ENCODE measurements at places on chromosomes 6 and 20. TPM values are rescaled to one million over a fixed set of nuclear protein-coding genes. Genes with fewer than 3 reads are reported as not detected.
A peak's percentile ranks its signal among the peaks of the same experiment; 100 is the strongest.

RBBP8NL gene
- 2.8 TPM for polyA plus RNA-seq

SCRT2 gene
- polyA plus RNA-seq, result 0.13 TPM

IMPG1 gene
- polyA plus RNA-seq, result 0.29 TPM

ZNF831 gene
- polyA plus RNA-seq, result 0.99 TPM

- H3K4me1 ChIP-seq, result no peaks in the 10 kb centered on the region
- H3K27ac ChIP-seq, result no peak overlapping the region
- DNase-seq, result no peak
- H3K27me3 ChIP-seq, result no peaks in the 10 kb centered on the region
- H3K4me3 ChIP-seq, result no peak overlapping the region
These were observed 23.2 kb downstream of the PPP1R16B start for GRCh38 chr20:38828514-38829295.

DNA sequence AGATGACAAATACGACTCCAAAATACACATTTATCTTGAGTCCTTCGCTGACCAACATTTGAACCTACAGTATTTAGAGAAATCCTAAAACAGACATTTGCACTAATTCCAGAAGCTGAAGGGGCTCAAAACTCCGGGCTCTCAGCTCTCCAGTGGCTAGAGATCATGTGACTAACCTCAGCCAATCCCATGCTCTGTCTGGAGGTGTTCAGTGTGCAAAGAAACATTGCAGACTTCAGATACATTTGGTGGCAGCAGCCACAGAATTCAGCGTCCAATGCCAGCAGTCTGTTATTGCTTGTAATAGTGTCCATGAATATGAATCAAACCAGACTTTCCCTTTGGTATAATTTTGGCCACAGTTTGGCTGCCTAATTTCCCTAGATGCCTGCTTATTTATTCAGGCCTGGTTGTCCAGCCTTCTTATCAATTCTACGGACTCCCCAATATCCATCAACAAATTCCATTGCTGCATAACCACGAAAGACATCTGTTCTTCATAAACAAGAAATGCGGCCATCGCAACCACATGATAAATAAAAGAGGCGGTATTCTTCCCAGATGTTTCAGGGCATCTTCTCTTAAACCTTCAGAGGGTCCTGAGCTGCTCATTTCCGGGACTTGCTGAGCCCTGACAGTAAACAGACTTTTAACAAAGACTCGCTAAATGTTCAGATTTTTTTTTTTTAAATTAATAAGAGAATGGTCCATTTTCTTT is 14.5 kb upstream of the CYP24A1 start:
- no peak overlapping the region for H3K4me3 ChIP-seq
- H3K27me3 ChIP-seq, result no peaks in the 10 kb centered on the region
- no peaks in the 10 kb centered on the region for H3K36me3 ChIP-seq
- DNase-seq, result peak; percentile 41
- no peak overlapping the region for H3K27ac ChIP-seq

DNA sequence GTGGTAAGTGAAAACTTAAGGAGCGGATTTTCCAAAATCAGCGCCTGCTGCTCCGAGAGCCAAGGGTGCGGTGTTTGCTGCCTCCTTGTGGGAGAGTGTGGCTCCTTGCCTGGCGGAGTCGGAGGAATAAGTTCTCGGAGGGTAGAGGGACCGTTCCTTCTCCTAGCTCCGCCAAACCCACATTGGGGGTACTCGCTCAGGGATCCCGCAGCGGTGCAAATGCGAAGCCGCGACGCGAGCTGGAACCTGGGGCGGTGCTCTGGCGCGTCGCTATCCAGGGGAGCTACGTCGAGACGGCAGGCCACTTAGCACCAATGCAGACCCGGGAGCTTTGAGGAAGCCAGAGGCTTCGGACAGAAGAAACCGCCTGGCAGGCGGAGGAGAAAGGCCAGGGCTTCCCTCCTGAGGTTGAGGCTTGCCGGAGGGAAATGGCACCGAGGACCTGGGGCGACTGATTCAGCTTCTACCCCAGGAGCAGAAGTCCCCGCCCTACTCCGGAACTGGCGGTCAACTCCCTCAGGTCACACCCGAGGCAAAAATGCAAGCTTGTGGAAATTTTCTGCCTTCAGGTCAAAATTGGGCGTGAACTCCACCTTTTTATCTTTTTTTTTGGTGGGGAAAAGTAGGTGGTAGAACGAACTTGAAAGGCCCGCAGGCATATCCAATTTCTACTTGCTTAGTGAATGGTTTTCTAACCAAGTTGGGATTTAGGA is 5.7 kb upstream of the DDX43 start:
- no peaks in the 10 kb centered on the region for H3K4me1 ChIP-seq
- DNase-seq, result peak; percentile 63
- H3K36me3 ChIP-seq, result no peaks in the 10 kb centered on the region
- no peaks in the 10 kb centered on the region for H3K27me3 ChIP-seq

- no peak overlapping the region for H3K4me3 ChIP-seq
- no peak for DNase-seq
- H3K27me3 ChIP-seq, result no peaks in the 10 kb centered on the region
- no peaks in the 10 kb centered on the region for H3K36me3 ChIP-seq
- no peak overlapping the region for H3K27ac ChIP-seq
- no peaks in the 10 kb centered on the region for H3K4me1 ChIP-seq
These were observed 87.4 kb upstream of the SOX4 start for GRCh38 chr6:21506126-21506525.

GRCh38 chr20:22232923-22233322 is 351.4 kb downstream of the FOXA2 start:
- no peaks in the 10 kb centered on the region for H3K4me1 ChIP-seq
- no peak overlapping the region for H3K27ac ChIP-seq
- no peaks in the 10 kb centered on the region for H3K27me3 ChIP-seq
- DNase-seq, result no peak

DNA sequence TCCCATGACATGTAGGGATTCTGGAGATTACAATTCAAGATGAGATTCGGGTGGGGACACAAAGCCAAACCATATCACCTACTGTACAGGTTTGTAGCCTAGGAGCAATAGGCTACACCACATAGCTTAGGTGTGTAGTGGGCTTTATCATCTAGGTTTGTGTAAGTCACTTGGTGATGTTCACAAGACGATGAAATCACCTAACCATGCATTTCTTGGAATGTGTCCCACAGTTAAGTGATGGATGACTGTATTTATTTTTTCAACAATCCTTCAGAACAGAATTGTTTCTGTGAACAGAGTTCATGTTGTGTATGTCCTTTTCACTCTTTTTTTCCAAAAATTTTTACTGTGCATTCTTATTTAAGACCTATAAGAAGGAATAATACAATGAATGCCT is 76.1 kb downstream of the DTD1 start:
- no peaks in the 10 kb centered on the region for H3K36me3 ChIP-seq
- DNase-seq, result no peak
- H3K4me3 ChIP-seq, result no peak overlapping the region
- no peaks in the 10 kb centered on the region for H3K27me3 ChIP-seq
- no peaks in the 10 kb centered on the region for H3K4me1 ChIP-seq
- H3K27ac ChIP-seq, result no peak overlapping the region

DNA sequence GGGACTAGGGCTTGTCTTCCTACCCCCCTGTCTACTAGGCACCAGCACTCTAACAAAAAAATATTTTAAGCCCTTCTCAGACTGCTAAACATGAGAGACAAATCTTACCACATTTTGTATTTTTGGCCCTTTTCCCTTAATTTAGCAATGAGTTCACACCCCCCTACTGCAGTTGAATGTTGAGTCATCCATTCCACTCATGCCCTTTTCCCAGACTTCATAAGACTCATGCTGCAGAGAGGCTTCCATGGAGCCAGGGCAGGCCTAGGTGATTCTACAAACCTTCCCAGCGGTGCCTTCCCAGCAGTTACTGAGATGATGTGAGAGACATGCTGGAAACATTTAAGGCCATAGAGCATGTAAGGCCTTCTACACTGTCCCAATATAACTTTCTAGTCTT is 53.9 kb downstream of the PXDC1 start:
- no peak overlapping the region for H3K4me3 ChIP-seq
- no peak for DNase-seq
- no peaks in the 10 kb centered on the region for H3K4me1 ChIP-seq
- H3K27ac ChIP-seq, result no peak overlapping the region

DNA sequence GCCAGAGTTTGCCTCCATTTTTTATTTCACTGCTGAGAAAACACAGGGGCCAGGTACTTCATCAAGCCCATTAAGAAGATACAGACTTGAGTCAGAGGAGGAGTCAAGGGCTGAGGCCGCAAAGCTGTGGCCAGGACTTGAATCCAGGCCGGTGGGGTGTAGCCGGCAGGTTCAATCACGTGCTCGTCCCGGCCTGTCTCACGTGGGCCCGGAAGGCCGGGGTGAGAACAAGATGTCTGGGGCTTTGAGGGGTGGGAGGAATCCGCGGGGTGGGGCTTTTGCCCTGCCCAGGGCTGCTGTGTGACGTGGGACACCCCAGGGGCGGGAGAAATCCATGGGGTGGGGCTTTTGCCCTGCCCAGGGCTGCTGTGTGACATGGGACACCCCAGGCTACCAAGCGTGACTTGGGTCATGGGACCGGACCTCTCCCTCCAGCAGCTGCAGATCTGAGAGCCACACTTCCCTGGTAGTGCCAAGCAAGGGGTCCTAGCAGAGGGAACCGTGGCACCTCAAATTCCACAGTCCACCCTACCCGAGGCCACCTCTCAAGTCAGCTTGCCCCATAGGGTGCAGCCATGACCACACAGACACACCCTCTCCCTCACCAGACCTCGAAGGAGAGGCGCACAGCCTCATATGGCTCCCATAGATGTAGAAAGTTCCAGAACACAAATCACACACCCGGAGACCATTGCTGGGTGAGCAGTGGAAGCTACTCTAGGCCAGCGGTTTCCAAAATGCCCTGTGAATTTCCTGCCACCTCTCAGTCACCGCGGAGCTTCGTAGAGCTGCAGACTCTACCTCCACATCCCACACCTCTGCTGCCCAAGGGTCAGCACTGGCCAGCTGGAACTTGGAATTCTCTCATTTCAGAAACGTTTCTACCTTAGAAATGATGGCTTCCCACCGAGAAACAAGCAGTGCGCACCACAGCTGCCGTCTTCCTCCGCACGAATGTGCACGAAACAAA is 156.1 kb downstream of the DLL1 start:
- H3K27me3 ChIP-seq, result no peaks in the 10 kb centered on the region
- H3K4me3 ChIP-seq, result no peak overlapping the region
- DNase-seq, result peak; percentile 9

- no peaks in the 10 kb centered on the region for H3K36me3 ChIP-seq
- peaks cover 20% of the 10 kb centered on the region for H3K4me1 ChIP-seq
- no peak overlapping the region for H3K4me3 ChIP-seq
- H3K27ac ChIP-seq, result no peak overlapping the region
- DNase-seq, result no peak
- H3K27me3 ChIP-seq, result no peaks in the 10 kb centered on the region
These were observed 29.6 kb downstream of the QKI start for GRCh38 chr6:163444077-163444476.

DNA sequence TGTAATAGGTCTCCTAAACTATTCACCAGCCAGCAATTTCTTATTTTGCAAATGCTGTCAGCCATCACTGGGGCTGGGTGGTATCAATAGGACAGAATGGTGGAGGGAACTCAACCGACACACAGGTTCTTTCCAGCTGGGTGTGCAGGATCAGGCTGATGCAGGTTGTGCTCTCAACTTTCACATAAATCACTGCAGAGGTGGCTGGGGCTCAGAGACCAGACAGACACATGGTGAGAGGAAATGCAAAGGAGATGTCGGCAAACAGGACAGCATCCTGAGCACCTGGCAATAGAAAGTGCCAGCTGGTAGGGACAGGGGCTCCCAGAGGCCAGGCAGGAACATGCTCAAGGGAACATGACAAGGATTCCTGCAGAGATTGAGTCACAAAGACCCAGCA is 254.9 kb downstream of the SOD2 start:
- no peaks in the 10 kb centered on the region for H3K36me3 ChIP-seq
- no peak for DNase-seq
- no peaks in the 10 kb centered on the region for H3K27me3 ChIP-seq
- H3K4me1 ChIP-seq, result no peaks in the 10 kb centered on the region

DNA sequence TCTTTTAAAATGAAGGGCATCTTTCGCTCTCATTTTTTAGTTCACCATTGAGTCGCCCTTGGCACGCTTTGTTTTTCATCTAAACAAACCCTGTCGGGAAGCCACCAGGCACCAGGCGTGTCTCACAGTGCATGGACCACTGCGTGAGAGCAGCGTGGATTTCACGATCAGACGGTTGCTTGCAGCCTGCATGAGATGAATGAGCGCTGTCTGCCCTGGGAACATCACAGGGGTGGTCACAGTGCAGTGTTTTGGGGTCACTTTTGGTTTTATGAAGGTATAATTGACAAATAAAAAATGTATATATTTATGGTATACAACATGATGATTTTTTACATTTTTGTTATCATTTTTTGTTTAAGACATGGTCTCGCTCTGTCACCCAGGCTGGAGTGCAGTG is 61.3 kb downstream of the CDH4 start:
- DNase-seq, result no peak
- no peaks in the 10 kb centered on the region for H3K36me3 ChIP-seq
- no peaks in the 10 kb centered on the region for H3K4me1 ChIP-seq
- H3K4me3 ChIP-seq, result no peak overlapping the region
- H3K27me3 ChIP-seq, result no peaks in the 10 kb centered on the region

DNA sequence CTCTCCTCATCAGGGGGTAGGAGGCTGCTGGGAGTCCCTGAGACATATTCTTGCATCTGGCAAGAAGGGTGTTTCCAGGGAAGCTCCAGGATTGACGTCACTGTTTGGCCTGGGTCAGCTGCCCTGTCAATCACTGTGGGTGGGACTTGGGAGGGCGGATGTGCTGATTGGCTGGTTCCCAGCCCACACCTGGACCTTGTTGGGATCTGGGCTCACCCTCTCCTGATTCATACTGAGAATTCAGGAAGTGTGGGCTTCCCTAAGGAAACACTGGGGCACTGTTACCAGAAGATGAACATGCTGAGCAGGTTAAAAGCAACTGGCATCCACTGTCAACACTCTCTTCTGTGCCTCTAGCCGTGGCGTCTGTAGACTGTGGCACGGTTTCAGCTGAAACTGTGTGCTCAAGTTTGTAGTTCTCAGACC is 36.5 kb downstream of the CDH26 start:
- H3K4me1 ChIP-seq, result no peaks in the 10 kb centered on the region
- H3K27me3 ChIP-seq, result no peaks in the 10 kb centered on the region
- H3K36me3 ChIP-seq, result no peaks in the 10 kb centered on the region
- no peak overlapping the region for H3K4me3 ChIP-seq

GRCh38 chr6:121492536-121492935 is 57.1 kb downstream of the GJA1 start:
- peaks cover 18% of the 10 kb centered on the region for H3K4me1 ChIP-seq
- no peak overlapping the region for H3K4me3 ChIP-seq
- no peak for DNase-seq
- H3K27me3 ChIP-seq, result no peaks in the 10 kb centered on the region
- H3K36me3 ChIP-seq, result no peaks in the 10 kb centered on the region
- H3K27ac ChIP-seq, result no peak overlapping the region

GRCh38 chr6:165833355-165833754 is 170.3 kb upstream of the PDE10A start:
- no peaks in the 10 kb centered on the region for H3K27me3 ChIP-seq
- no peak overlapping the region for H3K4me3 ChIP-seq
- no peak overlapping the region for H3K27ac ChIP-seq
- no peaks in the 10 kb centered on the region for H3K36me3 ChIP-seq
- H3K4me1 ChIP-seq, result peaks cover 25% of the 10 kb centered on the region

All from testis (tissue), 5 donors.